ENCODE measurements at places on chromosomes 6 and 20.

DNA sequence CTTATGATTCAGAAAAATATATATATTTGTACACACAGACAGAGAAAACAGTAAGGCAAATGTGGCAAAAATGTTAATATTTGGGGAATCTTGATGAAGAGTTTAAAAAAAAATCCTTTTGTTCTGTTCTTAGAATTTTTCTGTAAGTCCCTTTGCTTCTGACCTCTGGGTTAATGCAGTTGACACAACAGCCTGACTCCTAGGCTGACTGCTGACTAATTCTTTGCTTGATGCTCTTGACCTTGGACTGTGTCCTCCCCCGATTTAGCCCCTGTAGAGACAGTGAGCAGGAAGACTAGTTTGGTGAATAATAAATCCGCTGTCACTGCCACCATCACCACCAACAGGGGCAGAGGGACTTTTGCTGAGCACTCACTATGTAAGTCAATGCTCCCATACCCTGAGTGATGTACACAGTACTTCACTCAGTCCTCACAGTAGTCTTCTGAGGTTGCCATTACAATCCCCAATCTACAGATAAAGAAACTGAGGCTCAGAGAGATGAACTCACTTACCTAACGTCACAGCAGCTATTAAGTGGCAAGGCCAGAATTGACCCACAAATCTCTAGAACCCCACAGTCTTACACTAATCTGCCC is 71.7 kb downstream of the SNX5 start:
- no peak for DNase-seq

DNA sequence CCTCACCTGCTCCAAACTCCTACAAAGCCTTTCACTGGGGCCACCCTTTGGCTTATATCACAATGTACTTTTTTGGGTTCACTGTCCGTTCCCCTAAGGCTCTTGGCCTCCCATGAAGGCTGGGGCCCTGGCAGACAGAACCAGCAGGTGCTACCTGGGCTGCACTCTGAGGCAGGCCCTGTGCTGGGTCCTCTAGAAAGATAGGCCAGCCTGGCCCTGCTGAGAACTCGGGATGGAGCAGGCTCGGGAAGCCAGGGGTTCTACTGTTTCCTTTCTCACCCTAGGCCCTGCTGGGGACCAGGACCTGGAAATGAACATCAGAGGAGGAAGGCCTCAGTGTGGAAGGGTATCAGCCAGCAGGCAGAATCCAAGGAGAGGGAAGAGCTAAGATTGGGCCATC is 79.5 kb downstream of the MRPL14 start:
- DNase-seq: no peak

DNA sequence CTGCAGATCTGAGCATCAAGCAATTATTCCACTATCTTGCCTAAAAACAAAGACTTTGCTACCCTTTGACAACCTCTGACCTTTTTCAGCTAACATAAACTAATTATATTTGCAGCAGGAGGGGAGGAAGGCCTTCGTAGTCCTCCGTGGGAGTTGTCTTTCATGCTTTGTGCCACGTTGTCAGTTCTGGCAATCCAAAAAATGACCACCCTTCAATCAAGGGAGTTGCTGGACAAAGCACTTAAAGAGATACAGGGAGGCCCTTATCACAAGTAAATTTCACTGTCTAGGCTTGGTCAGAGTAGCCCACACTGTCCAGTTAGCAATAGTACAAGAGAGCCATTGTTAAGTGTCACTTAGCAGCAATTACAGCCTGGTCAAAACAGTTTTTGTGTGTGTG is 578.9 kb downstream of the HAO1 start:
- no peak for DNase-seq

GRCh38 chr6:25286891-25287290 is 7.7 kb downstream of the CARMIL1 start:
- DNase-seq: no peak

- no peak for DNase-seq
Measured at GRCh38 chr6:31171931-31172905, 1.7 kb upstream of the POU5F1 start.
